ENCODE measurements at places on chromosomes 6 and 20. TPM values are rescaled to one million over a fixed set of nuclear protein-coding genes. Genes with fewer than 3 reads are reported as not detected.

Gene OR2B6
- not detected for total RNA-seq

Gene MMP24
- not detected for total RNA-seq

Gene ADGRG6
- total RNA-seq = 20.1 TPM

Gene DTD1
- total RNA-seq = 197 TPM

Gene SYCP2L
- total RNA-seq = 0.26 TPM

Gene VNN1
- 0.13 TPM for total RNA-seq

Gene C6orf47
- total RNA-seq = 28.4 TPM

Gene TSBP1
- total RNA-seq = not detected

Gene CST11
- total RNA-seq = not detected
